NCI-H187 (cell line): ENCODE measurements at places on chromosomes 1 and 21.

DNA sequence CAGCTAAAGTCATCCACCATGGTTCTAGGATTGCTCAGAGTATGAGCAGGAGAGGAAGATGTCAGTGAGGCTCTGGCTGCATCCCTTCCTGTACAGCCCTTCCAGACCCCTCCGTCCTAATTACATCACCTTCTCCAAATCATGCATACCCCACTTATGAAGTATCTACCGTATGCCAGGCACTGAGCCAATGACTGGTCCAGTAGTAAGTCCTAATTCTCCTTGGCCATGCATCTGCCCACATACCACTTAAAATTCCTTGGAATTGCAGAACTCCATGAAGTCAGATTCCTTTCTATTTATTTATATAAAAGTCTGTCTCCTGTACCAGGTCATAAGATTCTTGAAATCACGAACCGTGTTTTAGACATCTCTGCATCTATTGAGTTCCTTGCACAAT, 106.1 kb downstream of the SEC16B start:
- DNase-seq: no peak

DNA sequence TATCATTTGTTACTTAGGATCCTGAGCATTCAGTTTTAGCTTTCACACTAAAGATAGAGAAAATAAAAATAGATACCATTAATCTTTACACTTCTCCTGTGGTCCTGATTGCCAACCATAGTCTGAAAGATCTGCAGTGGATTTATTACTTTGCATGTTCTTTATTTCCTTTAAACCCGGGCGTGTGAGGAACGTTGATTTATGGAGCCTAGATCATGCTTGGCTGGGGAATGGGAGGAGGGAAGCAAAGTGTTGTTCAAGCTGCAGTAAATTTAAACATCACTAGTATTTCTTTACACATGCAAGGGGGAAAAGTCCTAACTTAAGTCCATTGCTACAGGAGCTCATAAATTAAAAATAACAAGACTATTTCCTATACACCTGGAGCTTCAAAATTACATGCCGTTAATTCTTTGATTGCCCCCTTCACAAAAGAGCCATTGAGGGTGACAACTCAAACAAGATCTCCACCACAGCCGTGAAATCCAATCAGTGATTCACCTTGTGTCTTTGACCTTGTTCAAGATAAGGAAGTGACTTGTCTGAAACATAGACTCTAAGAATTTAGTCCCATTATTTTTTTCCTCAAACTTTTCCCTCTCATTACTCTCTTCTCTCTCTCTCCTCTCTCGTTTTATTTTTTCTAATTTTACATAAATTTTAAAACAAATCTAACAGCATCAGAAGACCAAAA, 282.7 kb downstream of the KIF26B start:
- DNase-seq: no peak

DNA sequence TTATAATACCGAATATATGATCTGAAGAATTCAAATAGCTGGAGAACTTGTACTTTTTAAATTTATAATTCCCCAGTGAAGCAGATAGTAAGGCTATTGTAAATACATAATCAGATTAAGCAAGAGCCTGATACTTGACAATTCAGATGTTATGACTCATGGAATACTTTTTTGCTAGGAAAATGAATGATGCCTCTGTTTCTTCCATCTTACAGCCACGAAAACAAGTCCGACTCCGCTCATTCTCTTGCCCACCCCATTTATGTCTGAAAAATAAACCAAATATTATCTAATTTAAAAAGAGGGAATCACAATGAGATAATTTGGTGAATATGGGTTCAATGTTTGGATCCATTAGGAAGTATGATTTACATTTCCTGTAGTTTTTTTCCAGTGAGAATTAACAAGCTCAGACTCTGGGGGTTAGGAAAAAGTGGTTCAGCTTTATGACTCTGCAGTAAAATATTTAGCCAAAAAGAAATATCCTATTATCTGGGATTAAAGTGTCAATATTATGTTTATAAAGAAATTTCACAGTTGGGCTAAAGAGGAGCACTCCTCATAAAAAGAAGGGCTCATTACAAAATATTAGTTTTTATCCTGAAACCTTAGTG, 50.4 kb upstream of the DAB1 start:
- no peak for DNase-seq

GRCh38 chr1:212578041-212578440, 30.5 kb upstream of the ATF3 start:
- no peak for DNase-seq

DNA sequence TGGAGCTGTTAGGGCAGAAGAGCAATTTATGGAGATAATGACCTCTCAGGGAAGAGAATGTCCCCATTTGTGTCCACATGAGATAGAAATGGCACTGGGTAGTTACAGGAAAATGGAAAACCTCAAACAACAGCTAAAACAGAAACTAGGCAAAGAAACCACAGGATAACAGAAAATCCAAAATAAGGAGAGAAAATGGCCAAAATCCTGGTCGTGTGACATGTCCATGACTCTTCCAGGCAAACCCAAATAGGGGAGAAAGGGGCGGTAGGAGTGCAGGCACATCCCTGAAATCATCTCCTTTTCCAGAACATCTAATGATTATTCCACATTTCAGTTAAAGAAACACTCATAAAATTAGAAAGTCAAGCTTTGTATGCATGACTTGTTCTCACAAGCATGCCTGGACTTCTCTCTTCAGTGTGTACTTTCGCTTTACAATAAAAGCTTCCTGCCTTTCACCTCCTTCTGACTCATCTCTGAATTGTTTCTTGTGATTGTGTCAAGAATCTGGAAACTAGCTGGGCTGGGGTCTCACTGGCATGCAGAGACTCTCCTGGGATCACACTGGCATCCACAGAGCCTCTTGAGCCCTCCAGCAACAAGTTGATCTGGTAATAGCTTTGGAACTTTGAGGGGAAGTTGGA, 171.4 kb upstream of the ZP4 start:
- DNase-seq: no peak

DNA sequence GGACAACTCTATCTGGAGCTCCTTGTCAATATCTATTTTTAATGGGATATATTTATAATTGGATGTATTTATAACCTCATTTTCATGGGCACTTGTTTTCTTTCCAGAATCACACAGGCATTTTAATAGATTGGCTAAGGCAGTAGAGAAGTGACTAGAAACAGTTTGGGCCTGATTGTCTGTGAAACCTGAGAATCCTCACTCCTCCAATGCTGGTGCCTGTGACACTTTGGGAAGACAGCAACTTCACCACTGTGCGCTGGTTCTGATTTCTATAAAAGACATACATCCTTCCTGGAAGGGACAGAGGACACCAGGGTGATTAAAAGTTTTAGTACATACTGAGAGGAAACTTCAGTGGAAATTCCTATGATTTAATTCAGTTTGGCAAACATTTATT, 39.6 kb upstream of the RXRG start:
- no peak for DNase-seq

DNA sequence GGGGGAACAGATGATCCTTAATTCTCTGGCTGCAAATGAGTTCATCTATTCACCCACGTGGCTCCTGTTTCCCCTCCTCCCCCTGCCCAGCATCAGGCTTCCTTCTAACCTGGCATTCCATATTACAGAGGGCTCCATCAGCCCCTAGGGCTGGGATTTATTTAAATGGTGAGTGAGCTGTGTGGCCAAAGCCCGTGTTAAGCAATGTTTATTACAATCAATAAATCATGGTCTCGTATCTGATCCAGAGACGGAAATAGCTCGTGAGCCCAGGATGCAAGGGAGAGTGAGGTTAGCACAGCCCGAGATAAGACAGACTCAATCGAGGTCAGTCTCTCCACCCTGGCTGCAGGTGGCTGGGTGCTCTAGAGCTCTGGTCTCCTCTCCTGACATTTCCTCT, 43.1 kb upstream of the IGSF21 start:
- no peak for DNase-seq

GRCh38 chr1:159030877-159031447, 21.3 kb downstream of the IFI16 start:
- DNase-seq: no peak

DNA sequence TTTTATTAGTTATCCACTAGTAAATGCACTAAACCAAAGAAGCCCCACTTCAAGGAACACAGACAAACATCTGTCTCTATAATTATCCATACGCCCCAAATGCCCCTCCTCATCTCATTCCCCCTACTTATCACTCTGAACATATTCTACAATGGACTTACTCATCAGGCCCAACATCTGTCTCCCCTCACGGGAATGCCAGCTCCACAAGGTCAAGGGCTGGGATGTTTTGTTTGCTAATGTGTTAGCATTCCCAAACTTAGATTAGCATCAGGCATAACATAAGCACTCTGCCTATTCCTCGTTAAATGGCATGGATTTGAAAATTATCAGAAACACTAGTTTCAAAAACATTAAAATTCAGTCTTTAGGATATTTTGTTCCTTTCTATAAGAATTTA, 279.5 kb downstream of the DSCAM start:
- no peak for DNase-seq

DNA sequence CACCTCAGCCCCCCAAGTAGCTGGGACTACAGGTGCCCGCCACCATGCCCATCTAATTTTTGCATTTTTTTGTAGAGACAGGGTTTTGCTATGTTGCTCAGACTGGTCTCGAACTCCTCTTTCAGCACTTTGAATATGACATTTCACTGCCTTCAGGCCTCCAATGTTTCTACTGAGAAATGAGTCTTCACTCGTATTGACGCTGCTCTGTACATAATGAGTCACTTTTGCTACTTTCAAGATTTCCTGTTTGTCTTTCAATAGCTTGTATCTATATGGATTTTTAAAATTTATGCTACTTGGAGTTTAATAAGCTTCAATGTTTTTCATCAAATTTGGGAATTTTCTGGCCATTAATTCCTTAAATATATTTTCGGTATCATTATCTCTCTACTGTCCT, 64.7 kb downstream of the GORAB start:
- DNase-seq: no peak
